ENCODE measurements at places on chromosomes 2 and 18.

DNA sequence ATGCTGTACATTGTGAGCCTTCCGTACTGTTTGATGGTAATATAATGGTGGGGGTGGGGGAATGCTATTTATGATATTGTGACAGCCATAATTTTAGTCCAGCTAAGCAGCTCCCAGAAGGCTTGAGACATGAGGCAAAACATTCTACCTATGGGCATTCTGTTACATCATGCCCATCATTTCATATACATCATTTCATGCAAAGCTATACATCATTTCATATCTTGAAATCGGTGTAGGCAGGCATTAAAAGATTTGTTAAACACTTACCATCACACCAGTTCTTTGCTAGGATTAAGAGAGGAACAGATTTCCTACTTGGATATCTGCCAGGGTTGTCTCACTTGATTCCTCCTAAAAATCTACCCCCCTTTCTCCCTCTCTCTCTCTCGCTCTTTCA is 84.5 kb downstream of the COL5A2 start:
- DNase-seq, result no peak

DNA sequence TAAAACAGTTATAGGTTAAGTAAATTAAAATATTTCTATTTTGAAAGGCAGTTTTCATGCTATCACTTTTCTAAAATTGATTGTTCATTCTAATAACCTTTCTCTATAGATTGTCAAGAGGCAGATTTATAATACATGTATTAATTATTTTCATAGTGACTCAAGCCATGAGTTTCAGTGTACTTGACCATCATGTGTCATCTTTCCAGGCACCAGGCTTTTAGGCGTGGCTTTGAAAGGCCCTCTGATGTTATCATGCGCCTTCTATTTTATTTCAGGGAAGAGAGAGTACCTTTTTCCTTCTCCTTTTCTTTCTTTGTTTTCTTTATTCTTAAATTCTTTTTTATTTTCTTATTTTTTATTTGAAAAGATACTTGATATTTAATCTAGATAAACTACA is 128.3 kb upstream of the ETAA1 start:
- DNase-seq, result no peak

GRCh38 chr2:224039080-224039769 is at the start of gene SERPINE2:
TSS of gene SERPINE2 (minus strand) at chr2:224039286. CDS start at chr2:224001900, 37,386 bp downstream.
- DNase-seq, result peak; percentile 53

- no peak for DNase-seq
These were observed 879.8 kb downstream of the SOCS6 start for GRCh38 chr18:71168557-71169145.

DNA sequence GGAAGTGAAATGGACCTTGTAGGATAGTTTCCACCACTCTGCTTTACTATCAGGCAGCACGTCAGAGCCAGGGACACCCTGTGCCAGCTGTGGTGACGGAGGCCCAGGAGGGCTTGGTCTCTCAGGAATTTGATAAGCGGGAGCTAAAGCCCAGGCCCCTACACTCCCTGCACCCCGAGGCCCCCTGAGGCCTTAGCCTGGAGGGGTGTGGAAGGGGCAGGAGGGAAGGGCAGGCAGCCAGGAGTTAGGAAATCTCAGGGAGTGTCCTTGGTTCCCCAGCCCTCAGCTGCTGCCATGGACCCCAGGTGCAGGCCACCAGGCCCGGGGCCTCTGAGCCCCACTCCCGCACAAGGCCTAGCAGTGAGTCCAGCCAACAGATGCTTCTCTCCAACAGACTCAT is 38.2 kb downstream of the PDIA6 start:
- no peak for DNase-seq

- DNase-seq, result no peak
These were observed 465.4 kb upstream of the TNP1 start for GRCh38 chr2:217325251-217325650.

- DNase-seq, result no peak
These were observed 17.2 kb upstream of the ITGAV start for GRCh38 chr2:186572705-186573104.

GRCh38 chr18:43160509-43160908 is 45.0 kb upstream of the RIT2 start:
- no peak for DNase-seq

DNA sequence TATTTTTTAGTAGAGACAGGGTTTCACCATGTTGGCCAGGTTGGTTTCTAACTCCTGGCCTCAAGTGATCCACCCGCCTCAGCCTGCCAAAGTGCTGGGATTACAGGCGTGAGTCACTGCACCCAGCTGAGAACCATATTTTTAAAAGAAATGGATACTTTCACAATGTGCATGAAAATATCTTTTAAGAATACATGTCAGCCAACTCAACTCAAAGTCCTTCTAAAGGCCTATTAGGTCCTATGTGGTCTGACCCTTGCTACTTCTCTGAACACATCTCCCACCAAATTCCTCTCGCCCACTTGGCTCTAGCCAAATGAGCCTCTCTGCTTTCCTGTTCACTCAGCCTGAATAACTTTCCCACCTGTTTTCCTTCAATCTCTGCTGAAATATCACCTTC is 119.6 kb downstream of the MTX2 start:
- no peak for DNase-seq

DNA sequence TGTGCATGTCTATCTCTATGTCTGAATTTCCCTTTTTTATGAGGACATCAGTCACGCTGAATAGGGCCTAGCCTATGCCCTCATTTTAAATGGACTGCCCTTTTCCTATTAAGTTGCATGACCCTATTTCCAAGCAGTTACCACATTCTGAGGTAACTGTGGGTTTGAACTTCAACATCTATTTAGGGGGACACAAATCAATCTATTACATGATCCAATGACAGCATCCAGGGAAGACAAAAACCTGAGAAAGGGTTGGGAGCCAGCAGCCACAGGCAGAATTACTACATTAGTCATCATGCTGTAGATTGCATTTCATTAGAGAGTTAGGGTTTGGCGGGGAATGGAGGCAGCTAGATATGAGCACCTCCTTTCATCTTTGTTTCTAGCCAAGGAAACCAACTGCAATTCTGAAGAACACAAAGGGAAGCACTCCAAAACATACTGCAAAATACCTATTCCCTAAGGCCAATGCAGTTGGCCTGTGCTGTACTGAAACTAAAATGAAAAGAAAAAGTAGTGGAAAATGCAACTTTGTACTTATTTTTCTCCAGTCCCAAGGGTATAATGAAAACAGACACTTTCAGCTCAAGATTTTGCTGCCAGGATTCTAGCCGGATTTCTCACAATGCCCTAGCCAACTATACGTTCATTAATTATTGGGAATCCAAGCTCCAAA is 40.4 kb upstream of the C1D start:
- no peak for DNase-seq

GRCh38 chr2:148586522-148587128 is 57.9 kb upstream of the EPC2 start:
- DNase-seq, result no peak

DNA sequence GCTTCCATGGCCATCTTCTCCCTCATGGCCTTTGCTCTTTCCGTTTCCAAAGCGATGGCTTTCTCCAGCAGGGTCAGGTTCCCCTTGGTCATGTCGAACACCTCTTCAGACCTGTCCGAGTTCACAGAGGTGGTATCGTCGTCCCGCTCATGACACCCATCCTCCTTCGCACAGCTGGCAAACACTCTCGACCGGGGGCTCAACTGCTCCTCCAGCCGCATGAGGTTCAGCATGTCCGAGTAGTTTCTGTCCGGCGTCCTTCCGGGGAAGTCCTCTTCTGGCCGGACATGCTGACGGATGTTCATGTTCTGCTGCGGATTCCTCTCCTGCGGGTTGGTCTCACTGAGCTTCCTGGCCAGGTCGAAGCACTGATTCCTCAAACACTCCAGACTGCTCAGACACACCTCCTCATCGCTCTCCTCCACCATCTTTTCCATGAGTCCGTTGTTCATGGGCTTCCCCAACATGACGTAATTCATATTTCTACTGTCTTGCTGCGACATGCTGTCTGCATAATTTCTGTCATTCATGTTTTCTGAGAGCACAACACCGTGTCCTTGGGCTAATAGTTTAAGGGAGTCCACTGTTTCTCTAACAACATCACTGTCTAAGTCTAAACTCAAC is 178.2 kb upstream of the PXDN start:
- DNase-seq, result no peak

GRCh38 chr2:109212836-109213563 is 84.0 kb downstream of the SH3RF3 start:
- DNase-seq, result no peak

DNA sequence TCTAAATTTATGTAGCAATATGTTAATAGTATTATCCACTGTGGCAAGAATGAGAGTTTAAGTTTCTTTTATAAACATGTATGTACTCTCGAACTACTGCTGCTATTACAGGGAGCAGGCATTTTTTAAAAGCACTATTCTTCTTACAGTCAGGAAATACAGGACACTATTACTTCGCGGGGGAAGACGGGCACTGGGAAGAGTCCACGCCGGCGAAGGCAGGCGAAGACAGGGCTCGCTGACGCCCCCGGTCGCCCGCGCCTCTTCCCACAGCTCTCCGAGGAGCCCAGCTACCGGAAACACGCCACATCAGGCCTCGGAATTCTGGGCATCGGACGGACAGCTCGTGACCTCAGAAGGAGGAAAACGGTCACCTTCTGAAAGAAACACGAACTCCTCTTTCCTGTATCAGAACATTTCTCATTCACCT is 90.2 kb downstream of the FAM161A start:
- DNase-seq, result no peak

GRCh38 chr2:1422131-1422530 is 8.9 kb downstream of the TPO start:
- no peak for DNase-seq

GRCh38 chr2:42613281-42614064 is 45.0 kb downstream of the MTA3 start:
- no peak for DNase-seq

DNA sequence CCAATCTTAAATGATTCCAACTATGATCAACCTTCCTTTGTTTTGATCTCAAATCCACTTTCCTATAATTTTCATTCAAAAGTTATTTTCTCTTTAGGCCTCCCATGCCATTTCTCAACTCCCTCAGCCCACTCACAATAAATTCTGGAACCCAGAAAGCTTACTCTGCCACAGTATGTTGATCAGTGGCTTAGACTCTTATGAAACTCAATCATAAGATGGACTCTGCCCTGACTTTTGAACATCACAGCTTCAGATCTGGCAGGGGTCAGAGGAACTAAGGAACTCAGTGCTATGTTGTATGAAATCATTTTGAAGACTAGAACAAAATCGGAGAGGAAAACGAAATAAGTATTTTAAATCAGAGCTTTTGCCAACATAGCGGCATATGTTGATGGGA is 59.8 kb upstream of the LGALSL start:
- DNase-seq, result no peak

DNA sequence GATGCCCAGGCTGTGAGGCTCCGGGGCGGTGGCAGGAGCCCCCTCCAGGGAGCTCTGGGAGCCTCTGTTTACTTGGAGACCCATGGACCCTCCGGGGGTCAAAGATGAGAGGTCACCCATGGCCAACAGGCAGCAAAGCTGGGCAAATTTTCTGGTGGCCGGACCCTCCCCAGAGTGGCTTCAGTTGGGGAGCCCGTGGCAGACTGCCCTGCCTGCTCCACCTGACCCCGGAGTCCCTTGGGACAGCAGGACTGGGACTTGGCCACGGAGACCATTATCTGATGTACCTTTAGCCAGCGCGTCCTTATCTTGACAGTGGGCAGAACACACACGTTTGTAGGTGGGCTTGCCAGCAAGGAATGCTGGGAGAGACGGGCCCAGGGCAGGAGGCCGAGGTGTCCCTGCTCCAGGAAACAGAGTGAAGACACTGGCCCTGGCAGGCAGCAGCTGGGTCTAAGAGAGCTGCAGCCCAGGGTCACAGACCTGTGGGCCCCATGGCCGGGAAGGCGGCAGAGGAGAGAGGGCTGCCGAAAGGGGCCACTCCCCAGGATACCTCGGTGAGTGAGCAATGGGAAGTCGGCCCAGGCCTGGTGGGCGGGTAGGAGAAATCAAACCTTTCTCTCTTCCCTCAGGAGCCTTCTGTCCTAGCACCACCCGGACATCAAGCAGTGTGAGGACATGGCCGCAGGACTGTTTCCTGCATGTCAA is at the start of the genes ABCG5 and ABCG8:
ABCG5 (minus strand) TSS at position 280 of the 708 bp plus-strand sequence; CDS start at position 120, 160 bp downstream.
ABCG8 (plus strand) TSS at position 412 of the 708 bp plus-strand sequence; CDS start at position 495, 83 bp downstream.
- DNase-seq, result no peak

GRCh38 chr2:155215037-155215707 is 516.7 kb downstream of the KCNJ3 start:
- DNase-seq, result no peak

GRCh38 chr2:80496775-80497174 is 192.2 kb upstream of the LRRTM1 start:
- DNase-seq, result no peak

DNA sequence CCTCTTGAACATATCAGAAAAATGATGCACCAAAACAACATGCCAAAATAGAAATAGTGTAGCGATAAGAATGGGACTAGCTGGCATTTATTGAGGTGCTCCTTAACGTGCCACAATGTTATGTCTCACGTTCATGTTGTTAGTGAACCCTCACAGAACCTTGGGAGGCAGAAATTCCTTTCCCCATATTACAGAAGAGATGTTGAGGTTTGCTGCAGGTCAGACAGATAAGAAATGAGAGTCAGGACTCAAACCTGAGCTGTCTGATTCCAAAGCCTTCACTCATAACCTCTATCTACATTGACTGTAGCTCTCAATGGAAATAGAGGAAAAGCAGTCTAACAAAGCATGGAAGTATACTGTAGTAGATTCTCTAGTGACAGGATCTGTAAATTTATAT is 163.3 kb upstream of the STK17B start:
- no peak for DNase-seq

- DNase-seq, result no peak
These were observed 14.8 kb downstream of the TRABD2A start for GRCh38 chr2:84866122-84866521.

DNA sequence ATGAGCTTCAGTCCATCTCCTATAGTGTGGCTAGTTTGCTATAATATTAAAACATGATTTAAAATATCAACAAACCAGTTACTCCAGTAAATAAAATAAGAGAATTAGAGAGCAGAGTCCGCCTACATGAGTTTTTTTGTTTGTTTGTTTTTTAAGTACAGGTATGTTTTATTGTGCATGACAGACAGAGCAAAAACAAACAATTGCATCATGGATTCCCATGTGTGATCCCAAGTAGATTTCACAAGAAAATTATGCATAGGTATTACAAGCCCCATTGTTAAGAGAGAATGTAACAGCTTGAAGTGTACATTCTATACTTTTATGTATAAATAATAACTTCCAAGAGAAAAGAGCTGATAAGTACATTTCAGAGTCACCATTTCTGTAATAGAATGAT is 21.0 kb downstream of the SULT1C3 start:
- no peak for DNase-seq

Data from stimulated activated CD4-positive, alpha-beta T cell treated with anti-CD3 and anti-CD28 coated beads, Interleukin-2, amount 100 ng/mL, for 4 hours (primary cell).